Fibroblast of mammary gland (primary cell): ENCODE measurements at places on chromosomes 13 and 19.

GRCh38 chr19:13790354-13790753 lies 4.9 kb upstream of the ZSWIM4 start:
- DNase-seq, result no peak

DNA sequence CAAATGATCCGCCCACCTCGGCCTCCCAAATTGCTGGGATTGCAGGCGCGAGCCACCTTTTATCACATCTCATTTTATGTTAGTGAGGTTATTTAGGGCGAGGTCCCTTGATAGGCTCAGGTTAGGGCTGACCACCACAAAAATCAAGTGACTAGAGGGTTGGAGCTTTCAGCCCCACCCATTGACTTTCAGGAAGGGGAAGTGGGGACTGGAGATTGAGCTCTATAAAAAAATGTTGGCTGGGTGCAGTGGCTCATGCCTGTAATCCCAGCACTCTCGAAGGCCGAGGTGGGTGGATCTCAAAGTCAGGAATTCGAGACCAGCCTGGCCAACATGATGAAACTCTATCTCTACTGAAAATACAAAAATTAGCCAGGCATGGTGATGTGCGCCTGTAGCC lies 20.1 kb downstream of the FPR3 start:
- DNase-seq, result no peak

DNA sequence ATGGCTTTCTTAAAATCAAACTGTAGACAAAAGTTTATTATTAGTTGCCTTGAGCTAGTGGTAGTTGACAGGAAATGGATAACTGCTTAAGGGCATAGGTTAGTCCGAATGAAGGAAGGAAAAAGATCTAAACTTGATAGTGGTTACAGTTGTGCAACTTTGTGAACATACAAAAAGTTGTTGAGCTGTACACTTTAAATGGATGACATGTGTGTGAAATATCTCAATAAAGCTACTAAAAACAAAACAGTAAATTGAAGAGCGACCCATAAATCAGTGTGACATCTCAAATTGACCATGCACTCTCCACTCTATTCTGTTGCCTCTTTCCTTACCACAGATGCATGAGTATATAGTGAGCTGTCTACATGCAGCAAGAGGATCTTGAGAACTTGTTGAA lies 1757.8 kb downstream of the PCDH9 start:
- no peak for DNase-seq

GRCh38 chr13:46817838-46818476 lies 21.0 kb upstream of the ESD start:
- no peak for DNase-seq

GRCh38 chr13:29384466-29384865 lies 211.0 kb downstream of the SLC7A1 start:
- no peak for DNase-seq

DNA sequence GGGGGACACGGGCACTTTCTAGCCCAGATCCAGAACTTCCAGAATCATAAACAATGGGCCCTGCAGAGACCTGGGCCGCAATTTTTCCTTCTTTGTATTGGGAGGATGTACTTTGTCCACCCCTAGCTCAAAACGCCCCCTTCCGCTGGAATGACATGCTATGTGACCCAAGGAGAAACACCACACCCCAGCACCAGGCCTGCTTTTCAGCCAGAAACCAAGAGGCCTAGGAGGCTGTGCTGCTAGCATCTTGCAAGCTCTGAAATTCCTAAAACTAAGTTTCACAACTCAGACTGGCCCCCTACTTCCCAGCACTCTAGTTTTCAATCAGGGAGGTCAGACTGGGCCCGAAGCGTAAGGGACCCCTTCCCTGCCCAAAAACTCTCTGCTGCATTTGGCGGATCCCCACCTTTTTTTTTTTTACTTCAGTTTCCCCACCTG lies 538 bp downstream of the LSM4 start:
- peak; percentile 70 for DNase-seq

- DNase-seq, result no peak
These were observed 2.0 kb upstream of the LILRB2 start for GRCh38 chr19:54282686-54283470.

- DNase-seq, result peak; percentile 90
These were observed 36.1 kb downstream of the ACTN4 start for GRCh38 chr19:38683393-38684077.
